Left ventricle myocardium inferior (tissue), 1 donor: ENCODE measurements at places on chromosomes 6 and 20. TPM values are rescaled to one million over a fixed set of nuclear protein-coding genes. Genes with fewer than 3 reads are reported as not detected.
A peak's percentile ranks its signal among the peaks of the same experiment; 100 is the strongest.

Gene HLA-G
- not detected for total RNA-seq

Gene ZNF341
- total RNA-seq = 1.8 TPM

Gene LST1
- total RNA-seq = 6.5 TPM

Gene AVP
- total RNA-seq = 0.38 TPM

Gene SCRT2
- not detected for total RNA-seq

Gene DTD1
- 12.2 TPM for total RNA-seq

Gene ECT2L
- total RNA-seq = 1.6 TPM

Gene DSN1
- 4.8 TPM for total RNA-seq

GRCh38 chr20:24402188-24402587 is 67.2 kb upstream of the SYNDIG1 start:
- H3K27ac ChIP-seq = no peak overlapping the region
- H3K27me3 ChIP-seq = no peaks in the 10 kb centered on the region
- no peak overlapping the region for H3K4me3 ChIP-seq
- no peak for DNase-seq

GRCh38 chr6:104625536-104625935 is 234.2 kb downstream of the HACE1 start:
- H3K27me3 ChIP-seq = no peaks in the 10 kb centered on the region
- H3K4me3 ChIP-seq = no peak overlapping the region
- no peak for DNase-seq
- H3K27ac ChIP-seq = no peak overlapping the region
- no peaks in the 10 kb centered on the region for H3K4me1 ChIP-seq

DNA sequence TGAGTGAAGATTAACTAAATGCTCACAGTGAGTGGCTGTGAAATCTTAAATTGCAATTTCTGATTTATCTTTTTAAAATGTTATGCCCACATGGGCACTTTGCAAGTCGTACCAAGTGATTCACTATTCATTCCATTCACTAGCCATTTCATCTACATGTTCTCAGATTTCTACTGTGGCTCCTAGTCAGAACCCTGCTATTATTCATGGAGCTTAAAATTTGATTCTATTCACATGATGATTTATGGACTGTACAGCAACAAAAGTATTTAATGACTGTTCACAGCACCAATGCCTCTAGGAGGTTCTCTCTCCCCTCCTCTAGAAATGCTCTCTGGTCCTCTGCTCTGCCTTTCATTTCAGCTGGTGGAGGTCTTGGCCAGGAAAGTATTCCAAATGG is 133.5 kb upstream of the MAP3K7 start:
- H3K27me3 ChIP-seq = no peaks in the 10 kb centered on the region
- H3K4me1 ChIP-seq = no peaks in the 10 kb centered on the region
- H3K4me3 ChIP-seq = no peak overlapping the region

DNA sequence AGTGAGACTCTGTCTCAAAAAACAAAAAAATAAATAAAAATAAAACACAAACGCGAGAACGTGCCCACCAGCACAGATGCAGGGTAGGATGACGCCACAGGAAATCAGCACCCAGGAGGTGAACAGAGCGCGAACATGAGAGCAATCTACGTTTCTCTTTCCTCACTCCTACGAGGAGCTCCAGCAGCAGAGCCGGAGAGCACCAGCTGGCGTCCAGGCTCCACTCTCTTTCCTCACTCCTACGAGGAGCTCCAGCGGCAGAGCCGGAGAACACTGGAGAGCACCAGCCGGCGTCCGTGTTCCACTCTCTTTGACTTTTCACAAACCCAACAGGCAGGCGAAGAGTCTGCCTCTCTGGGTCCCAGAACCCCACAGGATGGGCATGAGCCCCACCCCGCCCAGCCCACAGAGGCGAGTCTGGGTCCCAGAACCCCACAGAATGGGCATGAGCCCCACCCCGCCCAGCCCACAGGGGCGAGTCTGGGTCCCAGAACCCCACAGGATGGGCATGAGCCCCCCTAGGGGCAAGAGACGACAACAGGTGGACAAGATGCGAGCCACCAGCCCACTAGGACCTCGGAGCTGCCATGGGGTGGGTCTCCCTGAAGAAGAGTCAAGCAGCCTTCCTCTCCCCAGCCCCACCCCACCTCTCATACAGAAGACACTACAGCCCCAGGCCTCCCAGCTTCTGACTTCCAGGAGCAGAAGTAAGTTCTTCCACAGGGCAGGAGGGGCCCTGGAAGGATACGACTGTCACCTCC is 20.2 kb downstream of the ZBTB46 start:
- H3K4me3 ChIP-seq = no peak overlapping the region
- no peaks in the 10 kb centered on the region for H3K27me3 ChIP-seq
- peaks cover 46% of the 10 kb centered on the region for H3K4me1 ChIP-seq
- peaks cover 4% of the 10 kb centered on the region for H3K36me3 ChIP-seq
- no peak for DNase-seq

DNA sequence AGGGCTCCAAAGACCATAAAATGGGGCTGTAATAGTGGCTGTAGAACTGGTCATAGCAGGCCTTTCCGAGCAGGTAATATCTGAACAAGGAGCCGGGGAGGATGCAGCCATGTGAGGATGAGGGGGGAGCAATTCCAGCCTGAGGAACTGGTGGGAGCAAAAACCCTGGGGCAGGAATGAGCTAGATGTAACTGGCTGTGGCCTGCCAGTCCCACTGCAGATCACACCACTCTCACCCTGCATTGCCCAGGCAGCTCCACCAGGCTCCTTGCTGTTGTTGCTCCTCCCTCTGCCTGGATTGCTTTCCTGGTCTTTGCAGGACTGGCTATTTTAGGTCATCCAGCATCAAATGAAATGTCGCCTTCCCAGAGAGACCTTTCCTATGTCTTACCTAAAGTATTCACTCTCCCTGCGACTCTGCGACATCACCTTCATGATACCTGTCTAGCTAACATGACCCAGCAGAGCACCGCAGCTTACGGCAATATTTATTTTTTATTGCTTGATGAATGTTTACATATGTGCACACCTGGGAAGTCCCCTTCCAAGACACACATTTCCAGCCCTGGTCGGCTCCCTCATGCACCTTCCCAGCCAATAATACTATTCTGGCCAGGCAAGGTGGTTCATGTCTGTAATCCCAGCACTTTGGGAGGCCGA is 2.4 kb upstream of the ZFP64 start:
- H3K36me3 ChIP-seq = no peaks in the 10 kb centered on the region
- no peak overlapping the region for H3K27ac ChIP-seq
- DNase-seq = no peak
- H3K4me1 ChIP-seq = peaks cover 35% of the 10 kb centered on the region
- H3K4me3 ChIP-seq = no peak overlapping the region
- H3K27me3 ChIP-seq = no peaks in the 10 kb centered on the region

- H3K4me3 ChIP-seq = no peak overlapping the region
- no peaks in the 10 kb centered on the region for H3K36me3 ChIP-seq
- peaks cover 6% of the 10 kb centered on the region for H3K27me3 ChIP-seq
- no peak overlapping the region for H3K27ac ChIP-seq
- DNase-seq = no peak
- H3K4me1 ChIP-seq = peaks cover 1% of the 10 kb centered on the region
Measured at GRCh38 chr6:170017603-170018320, 266.3 kb downstream of the ERMARD start.

GRCh38 chr6:167870321-167870720 is 43.6 kb downstream of the AFDN start:
- H3K27ac ChIP-seq = no peak overlapping the region
- H3K4me3 ChIP-seq = no peak overlapping the region
- no peaks in the 10 kb centered on the region for H3K27me3 ChIP-seq
- peaks cover 64% of the 10 kb centered on the region for H3K36me3 ChIP-seq
- DNase-seq = no peak

DNA sequence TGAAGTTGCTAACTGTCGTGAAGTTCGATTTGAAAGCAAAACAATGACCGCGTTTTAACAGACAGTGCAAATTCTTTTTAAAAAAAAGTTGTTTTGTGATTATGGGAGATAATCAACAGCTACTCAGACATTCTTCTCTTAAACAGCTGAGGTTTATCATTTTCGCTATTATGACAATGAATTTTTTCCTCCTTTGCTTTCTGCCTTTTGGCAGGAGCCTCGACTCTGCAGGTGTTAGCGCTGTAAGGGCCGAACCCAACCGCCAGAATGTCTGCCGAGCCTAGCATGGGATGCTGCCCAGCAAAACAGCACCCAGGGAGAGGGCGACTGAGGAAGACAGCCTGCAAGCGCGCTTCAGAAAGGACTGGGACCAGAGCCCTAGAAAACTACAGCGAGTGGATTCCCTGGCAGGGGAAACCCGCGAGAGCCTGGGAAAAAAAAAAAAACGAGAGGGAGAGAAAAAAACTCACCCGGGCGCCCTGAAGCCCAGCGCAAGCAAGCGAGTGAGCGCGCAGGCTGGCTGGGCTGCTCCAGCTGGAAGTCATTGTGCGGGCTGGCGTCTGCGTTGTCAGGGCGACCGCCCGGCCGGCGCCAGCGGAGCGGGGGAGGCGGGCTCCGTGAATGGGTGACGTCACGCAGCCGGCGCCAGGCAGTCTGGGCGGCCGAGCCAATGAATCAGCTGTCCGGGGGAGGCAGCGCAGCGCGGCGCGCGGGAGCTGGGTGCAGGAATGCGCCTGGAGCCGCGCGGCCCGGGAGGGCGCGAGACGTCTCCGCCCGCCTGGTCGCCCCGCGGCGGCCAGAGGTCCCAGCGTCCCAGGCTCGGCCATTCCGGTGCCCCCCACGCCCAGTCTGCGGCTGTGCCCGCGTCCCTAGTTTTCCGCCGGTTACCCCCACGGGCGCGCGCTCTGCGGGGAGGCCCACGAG is 32.7 kb upstream of the ID4 start:
- peaks cover 19% of the 10 kb centered on the region for H3K4me1 ChIP-seq
- peak overlapping the region; percentile 71 for H3K4me3 ChIP-seq
- no peaks in the 10 kb centered on the region for H3K27me3 ChIP-seq
- H3K36me3 ChIP-seq = no peaks in the 10 kb centered on the region
- DNase-seq = peak; percentile 95

GRCh38 chr6:111724505-111724904 is 118.8 kb upstream of the TRAF3IP2 start:
- H3K36me3 ChIP-seq = peaks cover 4% of the 10 kb centered on the region
- H3K27ac ChIP-seq = peak overlapping the region; percentile 7
- H3K4me1 ChIP-seq = peaks cover 62% of the 10 kb centered on the region
- DNase-seq = no peak

- H3K27ac ChIP-seq = no peak overlapping the region
- H3K27me3 ChIP-seq = no peaks in the 10 kb centered on the region
- H3K4me1 ChIP-seq = peaks cover 17% of the 10 kb centered on the region
Measured at GRCh38 chr6:81758221-81758620, 5.7 kb upstream of the TENT5A start.

- peak overlapping the region; percentile 98 for H3K4me3 ChIP-seq
- peak overlapping the region; percentile 99 for H3K27ac ChIP-seq
- peak; percentile 15 for DNase-seq
- H3K4me1 ChIP-seq = peaks cover 48% of the 10 kb centered on the region
- peaks cover 2% of the 10 kb centered on the region for H3K36me3 ChIP-seq
Measured at GRCh38 chr6:63571361-63572043, 778 bp upstream of the LOC128125822 start.

DNA sequence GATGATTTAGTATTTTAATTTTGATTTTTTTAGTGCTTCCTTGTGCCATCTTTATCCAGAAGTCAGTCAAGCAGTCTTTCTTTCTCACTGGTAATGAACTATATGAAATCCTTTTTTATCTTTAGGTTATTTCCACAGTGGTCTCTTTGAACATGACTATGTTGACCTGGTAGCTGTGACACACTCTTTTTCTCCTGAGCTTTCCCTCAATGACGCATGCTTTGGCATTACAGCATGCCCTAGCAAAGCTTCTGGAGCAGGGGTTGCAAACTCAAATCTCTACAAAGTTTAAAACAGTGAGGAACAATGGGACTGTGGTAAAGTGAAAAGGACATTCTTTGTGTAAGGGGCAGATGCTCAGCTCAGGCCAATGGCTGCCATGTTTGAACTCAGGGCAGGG is 4.5 kb upstream of the PLAGL1 start:
- H3K27me3 ChIP-seq = peaks cover 10% of the 10 kb centered on the region
- no peak overlapping the region for H3K27ac ChIP-seq
- no peaks in the 10 kb centered on the region for H3K4me1 ChIP-seq
- no peak overlapping the region for H3K4me3 ChIP-seq
- DNase-seq = no peak

DNA sequence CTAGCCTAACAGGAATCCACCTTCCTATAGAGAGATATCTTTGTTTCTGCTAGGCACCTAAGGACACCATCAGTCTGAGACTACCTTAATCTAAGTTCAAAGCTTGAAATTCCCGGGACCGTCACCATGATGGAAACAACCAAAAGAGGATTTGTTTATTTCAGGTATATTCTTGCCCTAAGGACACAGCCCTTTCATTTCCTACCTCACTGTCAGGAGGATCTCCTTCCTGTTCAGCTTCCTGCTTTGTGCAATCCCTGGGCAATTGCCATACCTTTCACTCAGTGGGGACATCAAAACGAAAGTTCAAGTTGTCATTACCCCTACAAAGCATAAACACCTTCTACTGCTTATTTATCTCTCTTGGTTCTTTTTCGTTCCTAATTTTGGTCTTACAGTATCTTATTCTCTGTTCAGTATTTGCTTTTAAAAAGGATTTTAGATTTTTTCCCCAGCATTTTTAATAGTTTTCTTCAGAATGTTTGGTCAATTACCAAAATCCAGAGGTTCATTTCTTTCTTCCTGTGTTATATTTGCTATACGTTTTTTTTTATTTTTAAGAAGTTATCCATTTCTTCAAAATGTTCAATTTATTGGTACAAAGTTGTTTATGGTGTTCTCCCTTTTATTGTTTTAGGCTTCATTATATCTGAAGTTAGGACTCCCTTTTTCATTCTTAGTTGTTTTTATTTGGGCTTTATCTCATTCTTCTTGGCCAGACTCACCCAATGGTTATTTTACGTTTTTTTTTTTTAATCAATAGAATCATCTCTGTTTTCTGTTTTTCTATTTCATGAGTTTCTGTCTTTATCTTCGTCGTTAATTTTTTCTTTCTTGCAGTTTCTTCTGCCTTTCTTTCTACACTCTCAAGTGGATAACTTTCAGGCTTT is 13.0 kb upstream of the TBPL1 start:
- H3K4me3 ChIP-seq = no peak overlapping the region
- H3K36me3 ChIP-seq = no peaks in the 10 kb centered on the region
- no peak overlapping the region for H3K27ac ChIP-seq

DNA sequence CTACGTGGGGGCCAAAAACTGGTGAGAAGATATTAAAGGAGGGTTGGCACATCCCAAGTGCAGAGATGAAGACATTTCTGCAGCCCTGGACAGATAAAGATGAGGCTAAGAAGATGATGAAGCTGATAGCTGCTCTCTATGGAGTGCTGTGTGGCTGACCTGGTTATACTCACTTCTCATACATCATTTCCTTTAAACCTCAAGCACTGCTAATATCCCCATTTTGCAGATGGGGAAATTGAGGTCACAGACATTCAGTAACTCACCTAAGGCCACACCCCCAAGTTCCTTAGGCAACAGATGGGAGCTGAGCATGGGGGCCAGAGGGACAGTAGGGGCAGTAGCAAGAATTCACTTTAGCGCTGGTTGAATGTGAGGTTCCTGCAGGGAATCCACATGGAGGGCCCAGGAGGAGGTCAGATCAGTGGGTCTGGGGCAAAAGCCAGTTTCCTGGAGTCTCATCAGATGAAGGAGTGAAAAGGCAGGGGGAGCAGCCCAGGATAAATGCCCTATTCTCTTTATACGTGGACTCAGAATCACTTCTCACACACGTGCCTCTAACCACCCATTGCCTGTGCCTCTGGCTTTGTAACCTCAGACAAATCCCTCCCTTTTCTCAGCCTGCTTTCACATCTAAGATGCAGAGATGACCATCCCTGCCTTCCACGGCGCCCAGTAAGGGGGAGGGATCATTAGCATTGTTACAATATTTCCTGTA is 125.8 kb downstream of the NFATC2 start:
- peak overlapping the region; percentile 19 for H3K4me3 ChIP-seq
- no peaks in the 10 kb centered on the region for H3K27me3 ChIP-seq
- no peak for DNase-seq
- H3K27ac ChIP-seq = peak overlapping the region; percentile 18
- peaks cover 51% of the 10 kb centered on the region for H3K4me1 ChIP-seq

GRCh38 chr20:36744764-36745191 is 1.1 kb downstream of the NDRG3 start:
- peak overlapping the region; percentile 94 for H3K27ac ChIP-seq
- peak; percentile 66 for DNase-seq
- no peaks in the 10 kb centered on the region for H3K27me3 ChIP-seq
- H3K36me3 ChIP-seq = no peaks in the 10 kb centered on the region
- H3K4me3 ChIP-seq = peak overlapping the region; percentile 93
